ENCODE measurements at places on chromosomes 3 and 15.

GRCh38 chr3:195448205-195448875 is 5.5 kb upstream of the ACAP2 start:
- DNase-seq: no peak

GRCh38 chr15:68379058-68379758 is 52.8 kb downstream of the ITGA11 start:
- no peak for DNase-seq

DNA sequence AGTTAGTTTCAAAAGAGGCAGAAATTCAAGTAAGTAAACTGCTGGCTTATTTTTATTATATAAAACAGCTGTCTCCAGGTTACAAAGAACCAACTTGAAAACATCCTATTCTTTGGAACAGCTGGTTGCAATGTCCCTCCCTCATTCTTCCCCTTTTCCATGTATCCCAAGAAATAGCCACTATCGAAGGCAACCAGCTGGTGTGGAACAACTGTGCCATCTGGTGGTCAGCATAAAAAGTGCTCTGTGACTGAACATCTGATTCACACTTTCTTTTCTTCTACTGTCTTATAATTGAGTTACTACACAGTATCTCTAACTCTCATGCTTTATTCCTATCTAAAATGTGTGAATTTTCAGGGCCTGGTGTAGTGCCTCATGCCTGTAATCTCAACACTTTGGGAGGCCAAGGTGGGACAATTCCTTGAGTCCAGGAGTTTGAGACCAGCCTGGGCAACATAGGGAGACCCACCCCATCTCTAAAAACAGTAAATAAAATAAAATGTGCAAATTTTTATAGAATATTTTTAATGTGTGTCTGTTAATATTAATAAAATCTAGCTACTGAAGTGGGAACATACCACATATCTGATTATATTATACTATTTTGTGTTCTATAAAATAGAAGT is 9.6 kb downstream of the OSBPL11 start:
- peak; percentile 8 for DNase-seq

DNA sequence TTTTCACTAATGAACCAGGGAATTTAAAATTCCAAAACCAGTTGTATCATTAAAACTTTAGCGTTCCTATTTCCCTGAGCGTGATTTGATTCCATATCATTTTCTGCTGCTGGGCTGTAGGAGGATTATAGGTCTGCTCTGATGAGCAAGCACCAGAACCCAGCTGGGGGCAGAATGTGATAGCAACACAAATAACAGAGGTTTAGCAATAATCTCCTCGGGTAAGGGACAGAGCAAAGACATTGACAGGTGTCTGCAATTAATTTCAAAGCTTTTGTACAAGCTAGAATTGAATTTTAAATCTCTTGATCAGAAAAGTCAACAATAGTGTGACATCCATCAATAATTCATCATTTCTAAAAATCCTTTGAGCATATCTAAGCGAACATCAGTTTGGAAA is 163.4 kb upstream of the RAP2B start:
- no peak for DNase-seq

DNA sequence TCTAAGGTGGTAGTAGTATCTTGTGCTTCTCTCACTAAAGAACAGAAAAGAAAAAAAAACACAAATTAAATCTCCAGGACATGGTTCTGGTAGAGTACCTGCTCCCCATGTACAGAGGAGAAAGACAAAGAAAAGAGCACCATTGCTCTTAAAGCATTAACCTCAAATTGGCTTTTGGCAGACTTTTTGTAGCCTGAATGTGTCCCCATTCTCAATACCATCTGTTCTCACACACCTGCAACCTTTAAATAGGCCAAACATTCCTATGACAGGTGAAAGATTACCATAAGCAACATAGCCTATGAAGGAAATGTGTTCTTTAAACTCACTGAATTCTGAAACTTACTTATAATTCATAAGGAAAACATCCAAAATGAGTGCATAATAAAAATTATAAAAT is 68.0 kb downstream of the TIPARP start:
- no peak for DNase-seq
